Posterior cingulate gyrus (tissue), 11 donors: ENCODE measurements at places on chromosomes 16 and 17.

- DNase-seq = no peak
These were observed 14.3 kb downstream of the EFTUD2 start for GRCh38 chr17:44884941-44885340.

DNA sequence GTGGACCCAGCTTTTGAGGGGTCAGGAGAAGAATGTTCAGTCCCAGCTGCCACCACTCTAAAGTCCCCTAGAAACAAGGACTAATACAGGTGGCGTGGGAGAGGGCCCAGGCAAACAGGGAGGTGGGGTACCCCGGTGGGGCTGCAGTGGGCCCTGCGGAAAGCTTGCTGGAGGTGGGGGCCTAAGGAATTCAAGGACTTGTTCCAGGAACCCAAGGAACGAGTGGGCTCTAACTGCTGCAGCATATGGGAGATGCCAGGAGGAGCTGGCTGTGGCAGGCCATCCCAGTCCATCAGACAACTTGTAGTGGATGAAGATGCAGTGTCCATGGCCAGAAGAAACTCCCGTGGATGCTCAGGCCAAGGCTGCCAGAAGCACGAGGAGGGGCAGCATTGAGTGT is 10.6 kb downstream of the SNX20 start:
- DNase-seq = no peak

DNA sequence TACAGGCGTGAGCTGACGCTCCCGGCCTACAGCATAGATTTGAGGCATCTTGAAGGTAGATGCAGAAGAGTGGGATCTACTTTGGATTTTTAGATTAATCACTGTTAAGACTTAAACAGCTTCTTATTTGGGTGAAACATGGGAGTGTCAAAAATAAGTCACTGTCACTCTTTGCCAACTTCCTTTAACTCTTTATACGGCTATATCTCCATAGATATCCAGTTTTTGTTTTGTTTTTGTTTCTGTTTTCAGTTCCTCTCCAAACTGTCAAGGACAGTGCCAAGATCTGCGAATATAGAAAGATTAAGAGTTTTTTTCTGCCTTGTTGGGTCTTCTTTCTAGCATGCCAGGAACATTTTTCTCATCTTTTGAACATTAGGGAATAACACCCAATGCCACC is 706.1 kb downstream of the WWOX start:
- DNase-seq = no peak

DNA sequence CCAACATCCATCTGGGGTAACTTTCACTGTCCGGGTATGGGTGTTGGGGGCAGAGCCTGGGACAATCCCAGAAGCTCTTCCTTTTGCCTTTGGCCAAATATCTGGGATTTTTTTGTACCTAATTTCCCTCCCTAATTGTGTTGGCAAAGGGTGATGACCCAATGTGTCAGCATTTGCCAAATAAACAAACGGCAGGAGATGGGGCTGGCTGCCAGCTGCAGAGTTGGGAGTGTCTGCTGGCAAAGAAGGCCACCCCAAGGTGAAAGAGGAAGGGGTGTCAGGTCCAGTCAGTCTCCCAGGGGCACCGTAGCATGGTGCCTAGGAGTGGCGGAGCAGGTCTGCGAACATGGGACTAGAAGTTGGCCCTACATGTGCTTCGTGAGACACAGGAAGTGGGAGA is 73.0 kb downstream of the SLC6A2 start:
- DNase-seq = no peak

GRCh38 chr17:47696717-47697642 is 3.0 kb downstream of the TBKBP1 start:
- peak; percentile 60 for DNase-seq

GRCh38 chr16:23064639-23065038 is 84.6 kb downstream of the USP31 start:
- DNase-seq = no peak
